ENCODE measurements at places on chromosomes 11 and 22.

GRCh38 chr11:72144807-72145565 is 9.5 kb downstream of the FOLR3 start:
- no peak for DNase-seq

DNA sequence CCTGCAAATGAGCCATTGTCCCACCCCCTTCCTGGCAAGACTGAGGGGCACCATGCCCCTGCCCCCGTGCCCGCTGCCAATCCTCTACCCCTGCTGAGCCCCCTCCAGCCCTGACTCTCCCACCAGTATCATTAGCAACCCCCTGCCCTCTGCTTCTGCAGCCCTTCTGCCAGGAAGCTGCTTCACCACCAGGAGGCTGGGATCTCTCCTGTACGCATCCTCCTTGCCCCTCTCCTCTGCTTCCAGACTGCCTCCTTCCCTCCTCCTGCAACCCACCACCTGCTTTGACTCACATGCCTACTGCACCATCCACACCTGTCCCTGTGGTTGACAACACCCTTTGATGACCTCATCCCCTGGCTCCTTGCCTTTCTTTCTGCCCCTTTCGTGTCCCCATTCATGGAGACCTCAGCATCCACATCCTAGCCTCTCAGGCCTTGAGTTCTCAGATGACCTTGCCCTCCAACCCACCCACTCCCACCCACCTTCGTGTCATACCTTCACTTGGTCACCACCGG is 13.4 kb upstream of the PNPLA3 start:
- no peak for DNase-seq

DNA sequence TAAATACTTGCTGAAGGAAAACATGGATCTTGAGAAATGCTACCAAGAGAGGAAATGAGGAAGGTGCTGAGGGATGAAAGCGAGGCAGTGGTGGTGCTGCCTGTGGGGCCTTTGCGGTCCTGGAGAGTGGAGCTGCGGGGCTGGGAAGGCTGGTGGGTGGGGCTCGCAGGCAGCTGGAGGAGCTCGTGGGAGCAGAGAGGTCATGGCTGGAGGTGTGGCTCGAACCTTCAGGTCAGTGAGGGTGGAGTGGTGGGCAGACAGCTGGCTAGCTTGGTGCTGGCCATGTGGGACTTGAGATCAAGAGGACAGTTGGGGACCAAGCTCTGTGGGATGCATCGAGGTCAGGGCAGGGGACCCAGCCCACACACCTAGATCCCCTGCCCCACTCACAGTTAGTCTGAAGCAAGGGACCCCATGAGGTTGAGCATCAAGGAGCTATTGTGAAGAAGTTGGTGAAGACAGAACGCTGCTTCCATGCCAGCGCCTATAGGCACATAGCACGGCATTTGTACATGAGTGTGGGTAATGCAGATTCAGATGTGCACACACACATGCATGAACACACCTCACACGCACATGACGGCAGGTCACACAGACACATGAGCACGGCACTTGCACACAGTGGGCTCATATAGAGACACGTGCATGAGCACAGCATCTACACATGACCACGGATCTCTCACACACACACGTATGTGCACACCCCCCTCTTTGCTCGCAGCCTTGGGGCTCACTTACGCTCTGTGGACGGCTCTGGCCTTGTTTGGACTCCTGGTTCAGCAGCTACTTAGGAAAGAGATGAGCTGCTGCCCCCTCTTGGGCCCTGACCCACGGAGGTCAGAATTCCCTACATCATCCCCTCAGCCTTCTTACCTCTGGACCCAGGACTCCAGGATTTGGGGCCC is 30.4 kb downstream of the SHANK3 start:
- no peak for DNase-seq

GRCh38 chr22:36454916-36455570 is 26.4 kb downstream of the TXN2 start:
- peak; percentile 80 for DNase-seq
